PC-9 (cell line): ENCODE measurements at places on chromosomes 5 and 9. TPM values are rescaled to one million over a fixed set of nuclear protein-coding genes. Genes with fewer than 3 reads are reported as not detected.

GRCh38 chr5:14411216-14411615 is 170.4 kb upstream of the OTULINL start:
- no peak for DNase-seq
- no peak overlapping the region for H3K27ac ChIP-seq
- no peaks in the 10 kb centered on the region for H3K27me3 ChIP-seq
- H3K36me3 ChIP-seq: peaks cover 25% of the 10 kb centered on the region

Gene PKD2L2
- total RNA-seq: 0.46 and 0.50 TPM in 2 replicates

GRCh38 chr5:95284572-95285408 is at the start of gene MCTP1:
TSS of gene MCTP1 (minus strand) at chr5:95285094.
- no peaks in the 10 kb centered on the region for H3K36me3 ChIP-seq
- H3K27me3 ChIP-seq: peaks cover 17% of the 10 kb centered on the region
- peaks cover 13% of the 10 kb centered on the region; the same call in 1 of the 2 replicates for H3K4me1 ChIP-seq
- DNase-seq: peak; percentile 41
- peak within 1 kb of the TSS; percentile 95 for H3K4me3 ChIP-seq
- no peak within 1 kb of the TSS for H3K27ac ChIP-seq

- peaks cover 12% of the 10 kb centered on the region; the same call in 1 of the 2 replicates for H3K4me1 ChIP-seq
- no peak overlapping the region for H3K4me3 ChIP-seq
- no peak overlapping the region for H3K27ac ChIP-seq
- H3K27me3 ChIP-seq: no peaks in the 10 kb centered on the region
Observed at GRCh38 chr9:129964901-129965734, 77.9 kb downstream of the FNBP1 start.

Gene RNF14
- 26.6 and 29.7 TPM in 2 replicates for total RNA-seq

Gene SHISAL2B
- not detected in 2 replicates for total RNA-seq

DNA sequence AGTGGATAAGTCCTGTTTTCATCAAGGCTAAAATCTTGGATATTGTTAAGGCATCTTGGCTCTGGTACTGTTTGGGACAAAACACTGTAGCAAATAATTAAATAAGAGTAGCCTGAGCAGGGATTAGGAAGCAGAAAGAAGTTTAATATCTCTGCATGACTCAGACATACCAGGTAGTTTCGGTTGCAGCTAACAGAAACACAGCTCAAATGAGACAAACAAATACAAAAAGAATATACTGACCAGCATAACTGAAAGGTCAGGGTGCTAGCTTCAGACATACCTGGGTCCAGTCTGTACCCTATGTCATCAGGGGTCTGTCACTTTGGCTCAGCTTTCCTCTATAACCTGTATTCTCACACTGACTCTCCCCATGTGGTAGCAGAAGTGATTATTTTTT is 156.4 kb upstream of the MAP3K1 start:
- peaks cover 44% of the 10 kb centered on the region for H3K4me1 ChIP-seq
- no peaks in the 10 kb centered on the region for H3K27me3 ChIP-seq
- no peak for DNase-seq
- H3K36me3 ChIP-seq: no peaks in the 10 kb centered on the region
- H3K4me3 ChIP-seq: no peak overlapping the region
- peak overlapping the region; percentile 86 for H3K27ac ChIP-seq

GRCh38 chr5:45578270-45578669 is 117.9 kb downstream of the HCN1 start:
- H3K36me3 ChIP-seq: no peaks in the 10 kb centered on the region
- H3K27me3 ChIP-seq: no peaks in the 10 kb centered on the region
- no peak for DNase-seq
- H3K27ac ChIP-seq: no peak overlapping the region
- no peaks in the 10 kb centered on the region for H3K4me1 ChIP-seq
- H3K4me3 ChIP-seq: no peak overlapping the region

DNA sequence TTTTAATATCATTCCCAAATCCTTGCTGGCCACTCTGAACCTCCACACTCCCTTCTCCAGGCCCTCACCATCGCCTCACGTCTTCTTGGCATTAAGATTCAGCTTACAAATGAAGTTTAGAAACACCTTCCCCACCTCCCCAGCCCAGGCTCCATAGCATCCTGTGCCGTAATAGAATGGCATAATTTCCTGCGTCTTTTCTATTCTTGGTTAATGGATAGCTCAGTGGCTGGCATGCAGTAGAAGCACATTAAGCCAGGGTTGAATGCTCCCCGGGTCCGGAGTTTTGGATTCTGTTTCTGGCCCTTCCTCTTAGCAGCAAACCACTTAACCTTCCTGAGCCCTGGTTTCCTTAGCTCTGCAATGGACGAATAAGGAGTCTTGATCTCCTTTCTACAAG is 13.8 kb downstream of the WWC1 start:
- H3K36me3 ChIP-seq: peaks cover 14% of the 10 kb centered on the region; the same call in 1 of the 2 replicates
- H3K4me1 ChIP-seq: peaks cover 41% of the 10 kb centered on the region
- DNase-seq: no peak
- H3K27ac ChIP-seq: no peak overlapping the region
- no peaks in the 10 kb centered on the region for H3K27me3 ChIP-seq

DNA sequence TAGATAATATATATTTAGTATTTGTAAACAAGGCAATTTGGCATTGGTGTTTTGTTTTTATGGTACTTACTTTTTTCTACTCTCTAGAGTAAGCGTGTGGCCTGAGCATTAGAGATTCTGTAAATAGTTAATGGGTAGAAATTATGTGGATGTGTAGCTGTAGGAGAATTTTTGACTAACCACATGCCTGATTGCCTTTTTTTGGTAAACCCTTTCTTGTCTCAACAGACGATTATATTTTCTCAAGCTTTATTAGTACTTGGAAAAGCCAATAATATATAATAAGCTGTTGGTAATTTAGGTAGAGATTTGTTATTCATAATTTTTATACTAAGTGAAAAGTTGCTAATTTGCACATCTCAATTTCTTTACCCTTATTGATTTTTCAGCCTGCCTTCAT is 76.8 kb downstream of the FCHO2 start:
- no peak overlapping the region for H3K4me3 ChIP-seq
- no peak for DNase-seq
- no peaks in the 10 kb centered on the region for H3K27me3 ChIP-seq
- H3K36me3 ChIP-seq: peaks cover 6% of the 10 kb centered on the region; the same call in 1 of the 2 replicates
- peaks cover 32% of the 10 kb centered on the region for H3K4me1 ChIP-seq
- no peak overlapping the region for H3K27ac ChIP-seq

GRCh38 chr9:136773386-136774044 is 9.2 kb upstream of the LCN15 start:
- H3K4me1 ChIP-seq: no peaks in the 10 kb centered on the region
- peaks cover 15% of the 10 kb centered on the region for H3K27me3 ChIP-seq
- no peak overlapping the region for H3K4me3 ChIP-seq
- H3K36me3 ChIP-seq: no peaks in the 10 kb centered on the region
- DNase-seq: no peak

DNA sequence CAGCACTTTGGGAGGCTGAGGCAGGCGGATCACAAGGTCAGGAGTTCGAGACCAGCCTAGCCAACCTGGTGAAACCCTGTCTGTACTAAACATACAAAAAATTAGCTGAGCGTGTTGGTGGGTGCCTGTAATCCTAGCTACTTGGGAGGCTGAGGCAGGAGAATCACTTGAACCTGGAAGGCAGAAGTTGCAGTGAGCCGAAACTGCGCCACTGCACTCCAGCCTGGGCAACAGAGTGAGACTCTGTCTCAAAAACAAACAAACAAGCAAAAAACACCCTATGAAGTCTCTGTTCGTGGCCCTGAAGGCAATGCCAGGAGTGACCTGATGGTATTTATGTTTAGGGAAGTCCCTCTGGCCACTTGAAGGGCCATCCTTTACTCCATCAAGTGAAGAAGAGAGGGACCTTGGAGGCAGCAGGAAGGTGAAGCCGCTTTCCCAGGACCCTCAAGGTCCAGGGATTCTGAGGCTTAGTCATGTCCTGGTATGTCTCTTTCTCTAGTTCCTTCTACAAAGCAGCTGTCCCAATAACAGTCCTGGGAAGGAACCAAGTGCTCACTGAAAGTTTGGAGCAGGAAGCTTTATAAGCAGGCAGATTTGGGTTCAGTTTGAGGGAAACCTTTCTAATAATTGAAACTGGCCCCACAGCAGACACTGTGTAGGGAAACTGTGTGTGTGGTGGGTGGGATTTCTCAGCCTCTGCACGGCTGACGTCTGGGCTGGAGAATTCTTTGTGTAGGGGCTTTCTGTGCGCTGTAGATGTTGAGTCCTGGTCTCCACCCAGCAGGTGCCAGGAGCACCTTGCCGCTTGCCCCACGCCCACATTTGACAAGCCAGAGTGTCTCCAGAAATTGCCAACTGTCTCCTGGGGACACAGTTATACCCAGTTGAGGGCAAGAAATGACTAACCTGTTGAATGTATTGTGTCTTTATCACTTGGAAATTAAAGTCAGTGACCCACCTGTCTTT is 12.5 kb downstream of the PHF2 start:
- H3K27me3 ChIP-seq: no peaks in the 10 kb centered on the region
- no peak overlapping the region for H3K27ac ChIP-seq
- no peaks in the 10 kb centered on the region for H3K36me3 ChIP-seq

Gene CDC20B
- total RNA-seq: not detected in 2 replicates

DNA sequence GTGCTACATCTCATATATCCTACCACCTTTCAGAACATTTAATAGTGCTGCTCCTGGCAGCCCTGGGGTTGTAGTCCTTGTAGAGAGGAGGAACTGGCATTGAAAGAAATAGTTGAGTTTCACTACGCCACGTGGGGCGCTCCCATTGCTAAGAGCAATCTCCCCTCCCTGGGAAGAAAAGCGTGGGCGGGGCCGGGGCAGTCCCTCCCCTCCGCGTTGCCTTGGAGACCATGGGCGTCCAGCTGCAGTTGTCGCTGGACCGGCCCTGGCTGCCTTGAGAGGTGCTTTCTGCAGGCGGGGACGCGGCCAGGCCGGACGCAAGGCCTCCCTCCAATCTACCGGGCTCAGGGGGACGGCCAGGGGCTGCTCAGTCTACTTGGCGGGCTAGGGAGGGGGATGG is 368 bp upstream of the CCDC180 start:
- H3K36me3 ChIP-seq: no peaks in the 10 kb centered on the region
- H3K4me1 ChIP-seq: no peaks in the 10 kb centered on the region
- H3K4me3 ChIP-seq: no peak overlapping the region
- peak; percentile 49 for DNase-seq
- H3K27me3 ChIP-seq: no peaks in the 10 kb centered on the region

- peak overlapping the region; percentile 45 for H3K27ac ChIP-seq
- no peak overlapping the region for H3K4me3 ChIP-seq
- DNase-seq: peak; percentile 65
- no peaks in the 10 kb centered on the region for H3K27me3 ChIP-seq
Observed at GRCh38 chr9:124752967-124753366, 18.1 kb downstream of the NR6A1 start.

DNA sequence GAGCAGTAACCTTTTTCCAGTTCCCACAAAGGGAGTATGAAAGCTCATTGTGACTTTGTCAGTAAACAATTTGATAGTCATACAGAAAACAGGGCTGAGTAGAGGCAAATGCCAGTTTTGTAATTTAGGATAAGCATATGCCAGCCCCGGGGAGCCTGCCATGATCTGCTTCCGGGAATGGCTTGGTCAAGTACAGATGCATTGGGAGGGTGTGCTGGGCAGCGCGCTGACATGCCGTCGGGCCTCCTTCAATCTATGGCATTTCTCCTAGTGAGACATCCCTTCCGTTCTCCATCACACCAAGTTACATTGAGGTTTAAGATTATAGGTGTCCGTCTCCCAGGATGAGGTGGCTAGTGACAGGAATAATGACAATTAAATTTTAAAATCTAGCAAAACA is 48.6 kb downstream of the GNA14 start:
- no peak overlapping the region for H3K27ac ChIP-seq
- DNase-seq: no peak
- H3K27me3 ChIP-seq: no peaks in the 10 kb centered on the region
- H3K36me3 ChIP-seq: no peaks in the 10 kb centered on the region

Gene SCGB3A2
- not detected in 2 replicates for total RNA-seq

DNA sequence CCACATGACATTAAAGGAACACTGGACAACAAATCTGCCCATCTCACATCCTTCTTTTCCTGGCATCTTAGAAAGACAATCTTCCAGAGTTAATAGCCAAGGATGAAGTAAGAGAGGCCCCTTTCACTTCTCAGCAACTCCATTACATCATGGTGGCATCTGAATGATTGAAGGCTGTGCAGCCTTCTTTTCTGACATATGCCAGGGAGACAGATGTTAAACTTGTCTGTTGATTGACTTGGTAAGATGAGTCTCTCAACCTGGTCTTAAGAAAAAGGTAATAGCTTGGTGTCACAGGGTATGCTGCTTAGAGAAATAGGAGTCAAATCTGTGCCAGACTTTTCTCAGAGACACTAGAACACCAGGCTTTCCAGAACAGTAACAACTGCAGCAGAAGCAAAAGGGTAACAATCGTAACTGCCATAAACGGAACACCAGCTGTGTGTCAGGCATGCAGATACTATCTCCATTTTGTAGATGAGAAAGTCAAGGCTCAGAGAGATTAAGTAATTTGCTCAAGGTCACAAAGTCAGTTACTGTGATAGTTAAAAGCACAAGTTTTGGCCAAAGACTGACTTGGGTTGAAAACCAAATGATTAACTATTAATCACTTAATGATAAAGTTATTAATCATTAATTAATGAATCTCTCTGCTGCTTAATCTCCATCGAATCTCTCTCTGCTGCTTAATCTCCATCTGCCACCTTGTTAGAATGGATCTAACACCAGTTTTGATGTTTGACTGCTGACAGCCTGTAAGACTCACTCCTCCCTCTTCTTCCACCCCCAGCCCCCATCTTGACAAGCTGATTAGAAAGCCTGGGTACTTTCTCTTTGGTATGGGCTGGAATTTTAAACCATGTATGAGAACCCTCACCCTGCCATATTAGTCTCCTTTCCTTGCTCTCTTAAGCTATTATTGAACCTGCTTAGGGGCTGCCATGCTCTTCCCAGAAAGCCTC is 353.5 kb downstream of the ENC1 start:
- H3K36me3 ChIP-seq: no peaks in the 10 kb centered on the region
- no peak overlapping the region for H3K27ac ChIP-seq
- DNase-seq: no peak
- peaks cover 9% of the 10 kb centered on the region for H3K4me1 ChIP-seq
- no peak overlapping the region for H3K4me3 ChIP-seq
- no peaks in the 10 kb centered on the region for H3K27me3 ChIP-seq

Gene COMMD10
- total RNA-seq: 10.4 and 17.9 TPM in 2 replicates

Gene PCDHGC5
- not detected in 2 replicates for total RNA-seq

DNA sequence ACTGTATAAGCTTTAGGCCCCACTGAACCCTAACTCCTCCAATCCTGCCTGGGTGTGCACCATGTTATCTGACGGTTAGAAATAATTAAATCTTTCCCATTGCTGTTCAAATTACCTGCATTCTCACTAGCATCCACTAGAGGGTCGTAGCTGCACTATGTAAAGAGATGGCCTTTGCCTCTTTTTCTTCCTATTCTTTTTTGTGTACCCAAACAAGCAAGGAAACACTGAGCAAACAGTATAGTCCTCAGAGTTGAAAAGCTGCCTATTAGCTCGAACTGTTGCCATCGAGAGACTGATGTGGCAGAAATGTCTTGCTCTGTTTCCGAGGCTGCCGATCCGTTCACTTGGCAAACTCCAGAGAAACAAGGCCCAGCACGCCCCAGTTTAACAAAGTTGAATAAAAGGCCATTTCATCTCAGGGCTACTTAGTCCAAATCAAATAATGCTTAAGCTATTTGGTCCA is 163.8 kb upstream of the TRPM3 start:
- H3K4me3 ChIP-seq: no peak overlapping the region
- H3K4me1 ChIP-seq: no peaks in the 10 kb centered on the region
- no peaks in the 10 kb centered on the region for H3K36me3 ChIP-seq
- no peaks in the 10 kb centered on the region for H3K27me3 ChIP-seq

- peaks cover 13% of the 10 kb centered on the region for H3K4me1 ChIP-seq
- peak overlapping the region; percentile 39; the same call in 1 of the 2 replicates for H3K27ac ChIP-seq
- no peaks in the 10 kb centered on the region for H3K27me3 ChIP-seq
- H3K4me3 ChIP-seq: peak overlapping the region; percentile 64
Observed at GRCh38 chr9:88076286-88077070, 61.8 kb downstream of the SPATA31C2 start.

- H3K4me3 ChIP-seq: no peak overlapping the region
- H3K27me3 ChIP-seq: no peaks in the 10 kb centered on the region
- no peaks in the 10 kb centered on the region for H3K36me3 ChIP-seq
Observed at GRCh38 chr5:102737161-102737560, 17.9 kb upstream of the PAM start.
